ENCODE measurements at places on chromosomes 4 and X.

- H3K27ac ChIP-seq, result no peak overlapping the region
- H3K27me3 ChIP-seq, result no peaks in the 10 kb centered on the region
- no peak overlapping the region for H3K4me3 ChIP-seq
- H3K4me1 ChIP-seq, result peaks cover 10% of the 10 kb centered on the region
- no peak for DNase-seq
- H3K36me3 ChIP-seq, result no peaks in the 10 kb centered on the region
Observed at GRCh38 chr4:129230846-129231245, 134.9 kb downstream of the C4orf33 start.

DNA sequence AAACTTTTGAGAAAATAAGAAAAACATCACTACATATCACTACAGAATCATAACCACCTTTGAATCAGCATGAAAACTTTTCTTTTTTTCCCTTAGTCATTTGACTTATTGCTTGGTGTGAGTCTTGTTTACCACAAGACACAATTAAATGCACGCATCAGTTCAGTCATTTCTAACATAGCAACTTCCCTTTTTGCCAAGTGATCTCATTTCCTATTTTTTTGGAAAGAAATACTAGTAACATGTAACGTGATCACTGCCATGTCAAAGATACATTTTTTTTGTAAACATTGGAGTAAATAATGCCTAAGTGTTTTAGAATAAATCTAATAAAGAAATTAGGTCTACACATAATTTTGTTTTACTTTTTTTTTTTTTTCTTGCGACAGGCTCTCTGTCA is 5.1 kb upstream of the CXCL8 start:
- H3K4me1 ChIP-seq, result peaks cover 18% of the 10 kb centered on the region
- no peak overlapping the region for H3K27ac ChIP-seq
- DNase-seq, result no peak
- H3K4me3 ChIP-seq, result no peak overlapping the region
- no peaks in the 10 kb centered on the region for H3K36me3 ChIP-seq

DNA sequence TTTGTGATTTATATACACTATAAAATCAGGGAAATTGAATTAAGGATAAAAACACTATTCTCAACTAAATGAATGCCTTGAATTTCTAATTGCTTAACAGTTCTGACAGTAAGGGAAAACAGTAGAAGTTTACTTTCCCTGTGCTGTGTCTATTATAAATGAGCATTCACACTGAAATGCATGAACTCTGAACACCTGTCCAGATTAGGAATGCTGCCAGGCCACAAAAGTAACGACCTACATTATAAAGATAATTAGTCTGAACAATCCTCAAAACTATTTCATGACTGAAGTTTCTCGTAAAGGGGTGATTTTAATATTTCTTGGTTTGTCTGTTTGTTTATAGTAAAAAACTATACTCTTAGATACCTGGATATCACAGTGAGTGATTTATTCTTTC is 2.0 kb downstream of the NDST3 start:
- no peak overlapping the region for H3K4me3 ChIP-seq
- no peaks in the 10 kb centered on the region for H3K36me3 ChIP-seq
- DNase-seq, result no peak
- H3K4me1 ChIP-seq, result no peaks in the 10 kb centered on the region
- H3K27me3 ChIP-seq, result no peaks in the 10 kb centered on the region

GRCh38 chrX:68840256-68840655 is 11.4 kb downstream of the EFNB1 start:
- H3K27me3 ChIP-seq, result no peaks in the 10 kb centered on the region
- H3K27ac ChIP-seq, result no peak overlapping the region

- no peak overlapping the region for H3K4me3 ChIP-seq
- H3K27me3 ChIP-seq, result no peaks in the 10 kb centered on the region
- no peak overlapping the region for H3K27ac ChIP-seq
Observed at GRCh38 chrX:105211066-105211575, 9.4 kb downstream of the TEX13A start.

- DNase-seq, result no peak
- H3K36me3 ChIP-seq, result no peaks in the 10 kb centered on the region
- H3K27ac ChIP-seq, result no peak overlapping the region
- no peaks in the 10 kb centered on the region for H3K4me1 ChIP-seq
- no peak overlapping the region for H3K4me3 ChIP-seq
- no peaks in the 10 kb centered on the region for H3K27me3 ChIP-seq
Observed at GRCh38 chrX:38102875-38103274, 96.5 kb downstream of the SYTL5 start.

DNA sequence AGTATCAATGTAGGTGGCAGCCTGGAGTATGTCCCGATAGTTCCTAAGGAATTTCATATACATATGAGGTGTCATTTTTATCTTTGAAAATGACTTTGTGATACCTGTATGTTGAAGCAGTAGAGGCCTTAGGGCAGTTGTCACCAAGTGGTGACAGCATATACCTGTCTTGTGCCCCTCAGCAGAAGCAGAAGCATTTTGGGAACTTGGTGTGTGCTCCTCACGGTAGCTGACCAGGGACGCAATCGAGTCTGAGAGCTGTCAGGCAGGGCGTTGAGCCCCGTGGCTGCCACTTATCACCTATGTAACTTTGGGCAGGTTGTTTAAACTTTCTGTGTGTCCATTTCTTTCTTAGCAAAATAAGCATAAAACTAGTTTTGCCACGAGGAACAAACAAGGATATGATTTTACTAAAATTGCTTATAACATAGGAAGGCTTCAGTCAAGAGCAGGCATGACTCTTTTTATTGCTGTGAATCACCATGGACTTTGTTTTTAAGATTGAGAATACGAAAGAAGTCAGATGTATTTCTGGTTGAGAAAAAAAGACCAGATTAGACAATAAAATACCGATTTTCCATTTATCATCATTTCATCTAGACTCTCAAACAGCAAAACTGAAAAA is 161.5 kb downstream of the CPE start:
- no peak for DNase-seq
- H3K36me3 ChIP-seq, result no peaks in the 10 kb centered on the region

DNA sequence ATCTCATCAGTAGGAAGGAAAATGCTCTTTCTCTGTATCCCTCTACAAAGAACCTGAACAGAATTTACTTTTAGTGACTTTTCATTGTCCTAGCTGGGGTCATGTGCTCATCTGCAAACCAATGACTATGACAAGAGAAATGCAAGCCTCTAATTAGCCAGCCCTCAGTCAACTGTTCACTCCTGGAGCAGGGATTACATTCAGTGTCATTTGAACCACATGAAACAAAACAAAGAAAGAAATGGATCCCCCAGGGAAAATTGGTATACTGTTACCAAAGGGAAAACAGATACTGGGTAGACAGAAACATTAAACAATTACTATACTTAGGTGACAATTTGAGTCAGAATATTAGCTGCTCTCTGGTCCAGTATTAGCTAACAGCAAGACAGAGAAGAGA is 173.6 kb downstream of the RCHY1 start:
- no peak for DNase-seq
- H3K4me3 ChIP-seq, result no peak overlapping the region
- H3K27me3 ChIP-seq, result no peaks in the 10 kb centered on the region
- no peak overlapping the region for H3K27ac ChIP-seq

- no peaks in the 10 kb centered on the region for H3K4me1 ChIP-seq
- no peaks in the 10 kb centered on the region for H3K27me3 ChIP-seq
- no peak overlapping the region for H3K4me3 ChIP-seq
- H3K36me3 ChIP-seq, result no peaks in the 10 kb centered on the region
- no peak overlapping the region for H3K27ac ChIP-seq
Observed at GRCh38 chr4:8790749-8791148, 80.9 kb downstream of the HMX1 start.

GRCh38 chr4:7103607-7104365 is 35.9 kb upstream of the GRPEL1 start:
- peaks cover 28% of the 10 kb centered on the region for H3K4me1 ChIP-seq
- H3K36me3 ChIP-seq, result no peaks in the 10 kb centered on the region
- no peak for DNase-seq
- H3K4me3 ChIP-seq, result peak overlapping the region; percentile 54
- no peaks in the 10 kb centered on the region for H3K27me3 ChIP-seq

- DNase-seq, result no peak
- H3K4me1 ChIP-seq, result no peaks in the 10 kb centered on the region
- no peaks in the 10 kb centered on the region for H3K36me3 ChIP-seq
- H3K27ac ChIP-seq, result no peak overlapping the region
- no peaks in the 10 kb centered on the region for H3K27me3 ChIP-seq
- no peak overlapping the region for H3K4me3 ChIP-seq
Observed at GRCh38 chr4:37220685-37221084, 23.9 kb upstream of the NWD2 start.

All from vagina (tissue), 2 donors.